ENCODE measurements at places on chromosomes 1 and 21. TPM values are rescaled to one million over a fixed set of nuclear protein-coding genes. Genes with fewer than 3 reads are reported as not detected.

DNA sequence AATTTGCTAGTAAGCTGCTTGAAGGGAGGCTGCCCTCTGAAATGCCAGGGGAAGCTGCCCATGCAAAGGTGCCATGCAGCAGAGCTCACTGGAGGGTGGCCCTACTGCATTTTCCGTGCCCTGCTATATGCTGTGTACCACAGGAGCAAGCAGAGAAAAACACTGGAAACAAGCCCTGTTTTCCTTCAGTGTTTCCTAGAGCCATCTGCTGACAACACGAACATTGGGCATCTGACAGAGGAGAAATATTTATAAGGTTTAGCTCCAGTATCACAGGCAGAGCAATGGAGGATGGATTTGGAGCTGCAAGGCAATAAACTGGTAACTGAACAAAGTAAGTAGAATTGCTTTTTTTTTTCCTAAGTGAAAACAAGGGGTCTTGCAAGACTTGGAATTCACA is 198.4 kb downstream of the USP25 start:
- DNase-seq: no peak

GRCh38 chr1:66316464-66317247 is 217.3 kb upstream of the SGIP1 start:
- DNase-seq: no peak

GRCh38 chr1:151106894-151107293 is 36.3 kb downstream of the GABPB2 start:
- DNase-seq: no peak

- no peak for DNase-seq
Observed at GRCh38 chr1:89799495-89799894, 21.3 kb upstream of the LRRC8D start.

FAM72A gene
- 3.4 TPM for total RNA-seq

- DNase-seq: peak; percentile 93
Observed at GRCh38 chr1:234724516-234725176, 114.7 kb upstream of the IRF2BP2 start.

DNA sequence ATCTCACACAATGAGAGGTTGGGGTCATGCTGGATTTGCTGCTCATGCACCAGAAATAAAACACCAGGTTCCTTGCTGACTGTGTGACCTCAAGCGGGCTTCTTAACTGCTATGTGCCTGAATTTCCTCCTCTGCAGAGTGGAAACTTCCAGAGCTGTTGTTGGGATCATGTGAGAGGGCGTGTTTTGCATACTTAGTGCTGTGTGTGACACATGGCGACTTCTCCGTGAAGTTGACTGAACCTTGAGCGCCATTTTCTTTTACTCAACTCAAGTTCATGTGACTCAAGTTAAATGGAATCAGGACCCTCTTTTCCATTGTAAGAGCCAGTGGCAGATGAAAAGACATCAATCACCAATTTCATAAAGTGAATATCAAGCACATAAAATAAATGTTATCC is 224.0 kb downstream of the KIF26B start:
- no peak for DNase-seq

- no peak for DNase-seq
Observed at GRCh38 chr21:34363733-34364132, at the start of gene KCNE2. KCNE2 (plus strand) TSS chr21:34364006; CDS start chr21:34370479, 6,473 bp downstream.

DNA sequence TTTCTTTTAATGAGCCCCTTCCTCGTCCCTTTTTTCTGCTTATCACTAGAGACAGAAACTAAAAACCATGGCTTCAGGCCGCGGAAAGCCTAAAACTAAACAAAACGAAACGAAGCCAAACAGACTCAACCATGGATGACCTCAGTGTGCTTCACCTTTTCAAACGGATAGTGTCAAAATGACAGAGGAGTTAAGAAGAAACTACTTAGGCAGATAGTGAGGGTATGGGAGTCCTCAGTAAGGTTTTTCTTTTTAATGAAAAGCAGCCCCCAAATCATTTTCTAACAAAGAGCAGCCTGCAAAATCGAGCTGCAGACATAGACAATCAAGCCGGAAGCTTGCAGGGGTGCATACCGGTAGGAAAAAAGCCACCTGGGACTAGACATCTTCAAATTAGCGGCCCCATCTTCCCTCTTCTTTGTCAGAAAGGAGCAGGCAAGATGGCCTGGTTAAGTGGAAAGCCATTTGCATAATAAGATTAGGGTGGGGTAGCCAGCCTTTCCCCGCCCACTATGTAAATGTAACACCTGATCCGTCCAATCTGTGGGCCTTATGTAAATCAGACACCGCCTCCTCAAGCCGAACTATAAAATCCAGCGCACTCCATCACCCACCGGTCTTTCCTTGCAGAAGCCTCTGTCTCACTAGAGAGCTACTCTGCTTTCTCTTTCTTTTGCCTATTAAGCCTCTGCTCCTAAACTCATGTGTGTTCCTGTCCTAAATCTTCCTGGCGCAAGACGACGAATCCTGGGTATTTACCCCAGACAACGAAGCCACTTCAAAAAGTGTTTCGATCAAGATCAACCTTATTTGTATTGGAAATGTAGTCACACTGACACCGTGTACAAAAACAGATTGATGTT is 6.2 kb upstream of the ERO1B start:
- peak; percentile 92 for DNase-seq

ACTA1 gene
- not detected for total RNA-seq

DNA sequence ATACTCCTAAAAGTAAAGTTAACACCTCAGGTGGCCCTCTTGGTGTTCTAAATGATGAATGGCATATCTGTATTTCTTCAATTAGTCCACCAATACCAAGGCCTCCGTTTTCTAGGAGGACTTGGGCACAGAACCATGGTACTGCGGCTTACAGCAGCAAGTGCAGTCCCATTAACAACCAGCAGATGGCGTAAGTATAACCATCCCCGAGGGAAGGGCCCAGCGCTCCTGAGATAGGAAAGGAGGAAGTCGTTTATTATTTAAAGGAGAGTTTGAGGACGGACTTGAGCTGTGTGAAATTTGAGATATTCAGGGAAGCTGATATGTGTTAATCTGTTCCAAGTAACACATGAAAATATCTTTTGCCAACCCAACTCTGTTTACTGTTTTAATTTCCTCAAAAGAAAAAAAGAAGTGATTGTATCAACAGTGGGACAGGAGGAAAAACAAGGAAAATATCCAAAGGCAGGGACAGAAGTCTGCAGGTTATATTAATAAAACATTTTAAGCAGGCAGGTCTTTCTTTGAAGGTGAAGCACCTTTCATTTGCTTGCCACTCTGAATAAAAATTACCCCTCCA is 37.7 kb upstream of the KCNJ15 start:
- peak; percentile 67 for DNase-seq

GRCh38 chr1:29426701-29427279 is 190.5 kb downstream of the PTPRU start:
- DNase-seq: no peak

DNA sequence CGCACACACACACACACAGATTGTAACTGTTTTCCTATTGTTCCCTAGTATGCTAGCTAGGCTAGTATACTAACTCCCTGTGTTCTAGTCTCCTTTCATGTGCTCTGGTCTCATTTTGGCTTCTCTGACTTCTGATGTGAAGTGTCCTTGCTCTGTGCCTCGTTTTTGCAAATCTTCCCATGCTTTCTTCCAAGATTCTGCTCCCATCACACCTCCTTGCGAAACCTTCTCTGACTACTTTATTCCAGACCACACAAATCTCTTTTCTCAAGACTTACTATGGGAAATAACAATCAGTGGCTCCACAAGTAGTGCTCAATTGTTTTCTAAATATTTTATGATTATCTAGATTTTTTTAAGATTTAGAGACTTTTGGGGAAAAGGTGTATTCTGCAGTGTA is 10.3 kb downstream of the PRRX1 start:
- no peak for DNase-seq

TRIM46 gene
- total RNA-seq: 2.1 TPM

DNA sequence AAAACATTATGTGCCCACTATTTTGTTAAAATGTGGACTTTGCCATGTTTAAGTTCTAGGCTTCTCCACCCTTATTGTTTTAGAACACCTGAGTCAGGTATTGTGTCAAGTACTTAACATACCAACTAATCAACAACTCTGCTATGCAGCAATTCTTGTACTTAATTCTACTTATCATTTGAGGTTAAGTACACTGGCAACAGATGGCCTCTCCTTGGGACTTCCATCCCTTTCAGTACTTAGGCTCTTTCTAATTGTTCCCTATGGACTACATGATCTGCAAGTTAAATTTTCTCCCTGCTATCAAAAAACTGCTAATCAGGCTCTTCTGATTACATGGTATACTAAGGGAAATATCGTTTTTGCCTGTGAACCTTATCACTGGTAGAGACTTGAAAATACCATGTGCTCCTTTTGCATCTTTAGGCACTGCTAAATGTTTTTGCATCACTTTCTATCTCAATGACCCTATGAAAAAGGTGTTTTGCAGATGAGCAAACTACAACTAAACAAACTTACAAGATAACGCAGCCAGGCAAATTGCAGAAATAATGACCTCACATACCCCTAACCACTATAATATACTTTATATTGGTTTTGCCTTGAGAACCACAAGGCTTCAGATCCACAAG is 18.9 kb downstream of the SFPQ start:
- no peak for DNase-seq

DNA sequence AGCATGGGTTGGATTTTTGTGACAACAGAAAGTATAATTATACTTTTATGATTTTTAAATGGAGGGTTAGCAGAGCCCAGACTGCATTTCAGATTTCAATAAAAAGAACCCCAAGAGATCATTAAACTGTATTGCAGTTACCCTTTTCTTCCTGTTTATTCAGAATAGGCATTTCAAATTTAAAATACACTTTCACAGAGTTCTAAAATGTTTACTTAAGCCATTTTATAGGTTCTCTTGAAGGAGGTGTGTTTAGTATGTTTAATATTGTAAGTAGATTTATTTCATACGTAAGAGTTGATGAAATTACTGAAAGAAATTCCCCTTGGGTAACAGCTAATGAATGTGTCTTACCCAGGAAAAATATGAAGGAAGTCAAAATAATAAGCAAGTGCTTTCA is 17.4 kb downstream of the UAP1 start:
- DNase-seq: no peak

GRCh38 chr1:1019122-1019999 is 559 bp upstream of the AGRN start:
- peak; percentile 89 for DNase-seq

DNA sequence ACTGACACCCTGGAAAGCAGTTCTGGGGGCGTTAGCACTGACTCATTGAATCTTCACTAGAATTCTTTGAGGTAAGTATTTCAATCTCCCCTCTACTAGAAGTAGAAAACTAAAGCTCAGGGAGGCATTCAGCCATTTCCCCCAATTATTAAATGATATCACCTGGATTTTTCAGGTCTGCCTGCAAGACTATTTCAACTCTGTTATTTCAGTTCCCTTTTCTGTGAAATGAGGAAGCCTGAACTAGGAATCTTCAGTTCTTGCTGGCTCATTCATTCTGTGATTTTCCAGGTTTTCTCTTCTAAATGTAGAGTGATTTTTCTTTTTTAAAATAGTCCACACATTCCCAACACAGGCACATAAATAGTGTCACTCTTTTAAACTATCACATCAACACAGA is 337.0 kb upstream of the NR5A2 start:
- no peak for DNase-seq

ADGRL2 gene
- total RNA-seq: 71.2 TPM

DNA sequence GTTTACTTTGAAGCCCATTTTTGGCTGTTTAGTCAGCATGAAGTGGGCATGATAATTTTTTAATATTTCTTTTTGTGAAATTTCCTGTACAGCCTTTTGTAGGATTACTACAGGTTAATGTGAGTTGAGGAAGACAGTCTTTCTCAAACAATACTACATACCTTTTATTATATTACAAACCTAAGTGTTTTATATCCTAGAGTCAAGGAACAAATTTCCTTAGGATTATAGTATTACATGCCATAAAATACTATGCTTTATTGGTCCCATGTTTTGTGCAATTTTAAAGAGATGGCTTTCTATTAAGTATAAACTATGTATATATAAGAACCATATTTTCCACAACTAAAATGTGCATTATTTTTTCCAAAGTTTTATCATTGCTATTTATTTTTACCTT is 9.2 kb upstream of the CHAF1B start:
- no peak for DNase-seq

TNFAIP8L2 gene
- total RNA-seq: 6.3 TPM

UBE4B gene
- total RNA-seq: 33.5 TPM

SH3BGR gene
- 4.0 TPM for total RNA-seq

PROK1 gene
- total RNA-seq: not detected

GRCh38 chr1:99849413-99849743 is 783 bp upstream of the AGL start:
- no peak for DNase-seq

- DNase-seq: no peak
Observed at GRCh38 chr1:109894823-109895719, 15.6 kb upstream of the CSF1 start.

DNA sequence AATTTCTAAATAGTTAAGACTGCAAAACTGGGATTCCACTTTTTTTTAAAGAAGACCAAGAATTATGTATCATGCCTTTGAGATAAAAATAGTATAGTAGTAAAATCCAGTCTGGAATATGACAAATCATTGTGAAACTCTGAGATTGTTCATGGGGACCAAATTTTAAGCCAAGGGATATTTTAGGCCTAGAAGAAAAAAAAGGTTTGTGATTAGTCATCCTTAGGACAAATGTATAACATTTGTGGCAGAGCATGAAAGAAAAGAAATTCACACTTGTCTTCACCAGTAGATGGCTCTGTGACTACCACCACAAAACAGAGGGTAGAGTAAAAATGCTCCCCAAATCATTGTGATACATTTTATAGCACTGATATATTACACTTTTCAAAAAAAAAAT is 226.1 kb downstream of the KCTD3 start:
- no peak for DNase-seq

GRCh38 chr1:11700601-11701467 is 9.3 kb downstream of the DRAXIN start:
- DNase-seq: peak; percentile 26

SPATA46 gene
- total RNA-seq: not detected

IL6R gene
- total RNA-seq: 33.0 TPM

AKIRIN1 gene
- 56.9 TPM for total RNA-seq

DNA sequence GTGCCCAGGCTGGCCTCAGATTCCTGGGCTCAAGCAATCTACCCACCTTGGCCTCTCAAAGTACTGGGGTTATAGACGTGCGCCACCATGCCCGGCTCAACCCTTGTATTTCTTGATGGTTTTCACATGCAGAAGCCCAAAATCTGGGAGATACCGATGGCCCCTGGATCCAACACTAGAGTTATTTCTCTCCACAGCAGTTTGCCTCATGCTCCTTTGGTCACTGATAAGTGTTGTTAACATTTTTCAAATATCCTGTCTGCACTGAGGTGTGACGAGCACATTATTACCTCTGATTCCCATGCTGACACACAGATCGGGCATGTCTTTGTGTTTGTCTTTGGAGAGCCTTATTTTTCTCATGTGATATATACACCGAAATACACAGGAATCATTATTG is 107.0 kb downstream of the KIF26B start:
- DNase-seq: peak; percentile 56

GRCh38 chr1:239947801-239948200 is 143.9 kb upstream of the FMN2 start:
- DNase-seq: no peak
